ENCODE measurements at places on chromosomes 11 and 22.
A peak's percentile ranks its signal among the peaks of the same experiment; 100 is the strongest.

DNA sequence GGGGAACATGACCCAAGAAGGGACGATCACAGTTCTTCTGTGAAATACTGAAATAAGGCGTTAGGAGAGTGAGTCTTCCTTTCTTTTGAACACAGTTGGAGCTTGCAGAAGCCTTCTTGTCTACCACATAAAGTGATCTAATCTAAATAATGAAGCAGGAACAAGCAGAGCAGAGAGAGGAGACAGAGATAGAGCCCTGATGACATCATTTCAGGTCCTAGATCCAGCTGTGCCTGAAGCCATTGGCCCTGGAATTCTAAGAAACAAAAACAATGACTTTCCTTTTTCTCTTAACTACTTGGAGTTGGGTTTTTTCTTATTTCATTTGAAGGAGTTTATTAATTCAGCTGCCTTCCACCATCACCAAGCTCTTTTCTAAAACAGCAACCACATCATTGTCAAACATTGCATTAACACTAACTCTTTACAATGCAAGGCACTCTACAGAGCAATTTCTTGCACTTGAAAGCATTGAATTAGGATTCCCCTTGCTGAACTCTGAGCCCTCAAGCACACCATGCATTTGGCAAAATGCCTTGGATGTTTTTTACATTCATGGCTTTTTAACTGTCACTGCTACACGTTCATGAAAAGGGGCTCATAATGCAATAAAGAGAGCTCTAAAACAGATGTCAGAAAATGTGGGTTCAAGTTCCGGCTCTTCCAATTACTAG, 117.2 kb upstream of the TIMP3 start:
- DNase-seq, result no peak

DNA sequence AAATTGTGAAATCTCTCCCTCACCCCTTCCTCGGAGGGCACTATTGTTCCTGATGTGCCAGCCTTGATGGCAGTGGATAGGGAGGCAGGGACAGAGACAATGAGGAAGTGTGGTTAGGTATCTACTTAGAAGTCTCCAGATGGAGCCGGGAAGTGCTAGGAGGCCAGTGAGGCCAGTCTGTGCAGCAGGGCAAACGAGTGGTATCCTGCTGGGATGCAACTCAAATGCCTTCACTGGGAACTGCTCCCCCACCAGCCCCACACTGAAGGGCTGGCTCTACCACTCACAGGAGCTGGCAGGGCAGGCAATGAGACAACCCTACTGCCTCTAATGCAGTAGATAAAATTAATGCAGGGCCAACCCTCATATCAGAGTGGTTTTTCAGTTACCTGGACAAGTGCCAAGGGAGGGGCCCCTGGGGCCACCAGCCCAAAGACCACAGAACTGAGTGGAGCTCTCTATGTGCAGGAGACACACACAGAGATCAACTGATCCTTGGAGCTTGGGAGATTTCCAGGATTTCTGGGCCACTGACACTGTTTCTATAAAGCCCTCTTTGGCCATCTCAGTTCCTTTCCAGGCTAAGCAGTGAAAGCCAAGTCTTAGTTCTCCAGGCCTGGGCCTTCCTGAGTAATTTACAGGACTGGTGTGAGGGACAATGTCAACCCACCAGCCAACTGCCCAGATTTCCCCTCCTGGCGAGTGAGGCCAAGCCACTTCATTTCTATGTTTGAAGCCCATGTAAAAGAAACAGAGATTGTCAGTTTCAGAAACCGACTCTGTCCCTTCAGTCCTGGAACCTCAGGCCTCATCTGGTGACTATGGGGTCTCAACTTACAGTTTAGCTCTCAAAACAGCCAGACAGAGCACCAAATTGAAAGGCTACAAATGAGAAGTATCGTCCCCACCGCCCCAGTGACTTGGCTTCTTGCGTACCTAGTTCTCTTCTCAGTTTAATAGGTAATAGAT, 4.1 kb downstream of the MIF start:
- DNase-seq, result no peak

DNA sequence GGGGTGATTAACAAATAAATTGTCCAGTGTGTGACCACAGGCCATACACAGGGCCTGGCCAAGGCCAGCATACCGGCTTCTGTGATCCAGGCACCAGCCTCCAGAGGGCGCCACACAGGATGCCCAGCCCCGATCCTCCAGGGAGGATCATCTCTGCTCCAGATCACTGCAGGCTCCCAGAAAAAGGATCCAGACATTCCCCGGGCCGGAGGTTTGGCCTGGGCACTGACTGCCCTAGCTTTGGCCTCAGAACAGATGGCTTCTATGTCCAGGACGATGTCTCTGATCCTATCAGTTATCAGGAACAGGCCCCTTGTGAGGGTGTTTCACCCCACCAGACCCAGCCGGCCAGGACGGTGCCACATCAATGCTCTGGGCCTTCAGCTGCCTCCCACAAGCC, 74.5 kb upstream of the LMO1 start:
- DNase-seq, result peak; percentile 13

DNA sequence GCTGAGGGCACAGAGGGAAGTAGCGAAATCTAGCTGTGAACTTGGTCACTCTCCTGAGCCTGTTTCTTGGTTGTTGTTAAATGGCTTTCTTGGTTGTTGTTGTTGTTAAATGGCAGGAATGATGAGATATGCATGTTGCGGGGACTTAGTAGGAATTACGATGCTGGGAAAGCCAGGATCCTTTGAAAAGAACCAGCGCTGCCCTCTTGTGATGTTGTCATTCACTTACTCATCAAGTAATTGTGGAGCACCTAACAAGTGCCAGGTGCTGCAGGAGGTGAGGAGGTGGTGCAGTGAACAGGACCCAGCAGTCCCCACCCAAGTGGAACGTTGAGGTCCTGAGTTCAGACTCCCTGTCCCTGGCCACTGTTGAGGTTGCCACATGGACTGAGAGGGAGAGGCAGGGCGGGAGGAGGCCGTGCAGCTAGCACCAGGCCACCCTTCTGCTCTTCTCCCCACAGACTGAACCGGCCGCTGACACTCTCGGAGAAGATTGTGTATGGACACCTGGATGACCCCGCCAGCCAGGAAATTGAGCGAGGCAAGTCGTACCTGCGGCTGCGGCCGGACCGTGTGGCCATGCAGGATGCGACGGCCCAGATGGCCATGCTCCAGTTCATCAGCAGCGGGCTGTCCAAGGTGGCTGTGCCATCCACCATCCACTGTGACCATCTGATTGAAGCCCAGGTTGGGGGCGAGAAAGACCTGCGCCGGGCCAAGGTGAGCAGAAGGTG, 36.8 kb downstream of the POLR3H start:
- no peak for DNase-seq

Measured in NCI-H1436 (cell line).